ENCODE measurements at places on chromosomes 1 and 21.
A peak's percentile ranks its signal among the peaks of the same experiment; 100 is the strongest.

- H3K36me3 ChIP-seq = peaks cover 13% of the 10 kb centered on the region
- no peak for DNase-seq
- peaks cover 64% of the 10 kb centered on the region for H3K4me1 ChIP-seq
- H3K27me3 ChIP-seq = no peaks in the 10 kb centered on the region
Observed at GRCh38 chr21:25905126-25905525, 170.4 kb downstream of the GABPA start.

- H3K4me3 ChIP-seq = no peak overlapping the region
- no peak overlapping the region for H3K27ac ChIP-seq
- peaks cover 4% of the 10 kb centered on the region for H3K4me1 ChIP-seq
Observed at GRCh38 chr21:26888256-26888655, 43.0 kb upstream of the ADAMTS1 start.

DNA sequence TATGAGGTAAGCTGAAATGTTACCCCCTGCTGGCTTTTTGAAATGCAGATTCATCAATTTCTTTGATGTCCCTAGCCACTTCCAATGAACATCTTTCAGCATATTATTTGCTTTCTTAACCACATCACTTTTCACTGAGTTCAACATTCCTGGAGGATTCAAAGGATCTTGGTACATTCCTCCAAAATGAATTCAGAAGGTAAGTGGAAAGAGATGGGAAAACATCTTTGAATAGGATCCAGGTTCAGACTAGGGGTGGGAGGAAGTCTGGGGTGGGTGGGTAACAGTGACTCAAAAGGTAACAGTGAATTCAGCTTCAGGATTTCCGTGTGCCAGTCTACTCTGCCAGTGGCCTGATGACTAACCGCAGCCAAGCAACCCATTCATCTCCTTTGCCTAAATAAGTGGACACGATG lies 180.7 kb downstream of the ZC3H11B start:
- peaks cover 5% of the 10 kb centered on the region for H3K4me1 ChIP-seq
- no peaks in the 10 kb centered on the region for H3K36me3 ChIP-seq
- DNase-seq = no peak
- H3K27me3 ChIP-seq = no peaks in the 10 kb centered on the region
- no peak overlapping the region for H3K4me3 ChIP-seq

DNA sequence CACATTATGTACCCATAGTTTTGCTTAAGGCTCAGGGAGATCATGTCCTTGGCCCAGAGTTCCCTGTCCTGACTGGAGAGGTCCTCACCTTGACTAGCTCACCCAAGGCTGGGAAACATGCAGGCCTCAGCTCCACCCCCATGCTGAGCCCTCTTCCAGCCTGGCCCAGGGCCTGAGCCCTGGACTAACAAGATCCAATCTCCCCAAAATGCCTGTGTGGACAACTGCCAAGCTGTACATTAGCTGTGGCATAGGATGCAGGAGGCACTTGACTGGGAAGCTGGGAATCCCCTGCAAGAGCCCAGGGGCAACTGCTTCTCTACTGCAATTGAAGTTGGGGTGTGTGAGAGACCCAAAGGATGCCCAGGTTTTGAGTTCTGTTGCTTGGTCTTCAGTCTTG lies 2.1 kb downstream of the LINGO4 start:
- peaks cover 2% of the 10 kb centered on the region for H3K4me1 ChIP-seq
- peaks cover 63% of the 10 kb centered on the region for H3K27me3 ChIP-seq
- no peak for DNase-seq
- no peak overlapping the region for H3K27ac ChIP-seq
- H3K36me3 ChIP-seq = no peaks in the 10 kb centered on the region
- no peak overlapping the region for H3K4me3 ChIP-seq

GRCh38 chr1:190864013-190864641 lies 386.5 kb upstream of the BRINP3 start:
- no peaks in the 10 kb centered on the region for H3K4me1 ChIP-seq
- no peak for DNase-seq
- no peak overlapping the region for H3K27ac ChIP-seq
- no peaks in the 10 kb centered on the region for H3K27me3 ChIP-seq
- no peak overlapping the region for H3K4me3 ChIP-seq

GRCh38 chr1:6757719-6758435 lies 27.4 kb upstream of the CAMTA1 start:
- H3K4me1 ChIP-seq = no peaks in the 10 kb centered on the region
- no peaks in the 10 kb centered on the region for H3K36me3 ChIP-seq
- H3K27me3 ChIP-seq = peaks cover 28% of the 10 kb centered on the region

- DNase-seq = no peak
- H3K27ac ChIP-seq = no peak overlapping the region
- peaks cover 7% of the 10 kb centered on the region for H3K4me1 ChIP-seq
Observed at GRCh38 chr1:194318790-194319280, 1132.4 kb upstream of the B3GALT2 start.

- H3K27ac ChIP-seq = peak overlapping the region; percentile 39
- peak overlapping the region; percentile 98 for H3K4me3 ChIP-seq
- H3K36me3 ChIP-seq = peaks cover 39% of the 10 kb centered on the region
- DNase-seq = no peak
Observed at GRCh38 chr1:150575072-150575489, 4.3 kb downstream of the MCL1 start.

DNA sequence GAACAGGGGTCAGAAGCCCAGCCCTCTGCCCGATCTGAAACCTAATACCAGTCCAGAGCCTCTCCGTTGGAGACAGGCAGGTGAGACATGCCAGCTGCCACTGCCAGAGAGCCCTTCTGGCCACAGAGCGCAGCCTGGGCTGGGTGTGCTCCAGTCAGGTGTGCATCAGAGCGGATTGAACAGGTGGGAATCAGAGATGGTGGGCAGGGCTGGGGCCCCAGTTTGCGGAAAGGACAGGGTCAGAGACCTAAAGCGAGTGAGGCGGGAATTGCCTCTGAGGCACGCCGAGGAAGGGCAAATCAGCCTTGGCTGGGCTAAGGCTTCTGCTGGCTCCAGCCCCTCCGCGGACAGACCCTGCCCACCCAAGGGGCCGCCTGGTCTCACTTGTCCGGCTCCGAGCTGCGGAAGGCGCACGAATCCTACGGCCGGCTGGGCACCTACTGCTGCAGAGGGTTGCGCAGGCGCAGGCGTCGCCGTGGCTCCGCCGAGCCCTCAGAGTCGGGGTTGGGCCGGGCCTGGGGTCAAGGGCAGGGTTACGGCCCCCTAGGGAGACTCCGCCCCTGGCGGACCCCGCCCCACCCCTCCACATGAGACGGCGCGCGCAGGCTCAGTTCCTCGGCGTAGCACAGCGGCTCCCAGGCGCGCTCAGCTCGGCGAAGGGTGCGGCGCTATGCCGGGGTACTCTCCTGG lies 10.3 kb downstream of the CPLANE2 start:
- peak overlapping the region; percentile 61 for H3K4me3 ChIP-seq
- no peak for DNase-seq
- H3K4me1 ChIP-seq = peaks cover 16% of the 10 kb centered on the region
- peaks cover 44% of the 10 kb centered on the region for H3K27me3 ChIP-seq
- H3K27ac ChIP-seq = no peak overlapping the region

- peaks cover 2% of the 10 kb centered on the region for H3K36me3 ChIP-seq
- no peak for DNase-seq
- H3K27me3 ChIP-seq = no peaks in the 10 kb centered on the region
- H3K4me1 ChIP-seq = no peaks in the 10 kb centered on the region
- no peak overlapping the region for H3K27ac ChIP-seq
Observed at GRCh38 chr1:5711079-5711478, 281.1 kb downstream of the NPHP4 start.

- DNase-seq = no peak
- no peak overlapping the region for H3K27ac ChIP-seq
- no peak overlapping the region for H3K4me3 ChIP-seq
Observed at GRCh38 chr1:190196020-190196419, 281.6 kb downstream of the BRINP3 start.

DNA sequence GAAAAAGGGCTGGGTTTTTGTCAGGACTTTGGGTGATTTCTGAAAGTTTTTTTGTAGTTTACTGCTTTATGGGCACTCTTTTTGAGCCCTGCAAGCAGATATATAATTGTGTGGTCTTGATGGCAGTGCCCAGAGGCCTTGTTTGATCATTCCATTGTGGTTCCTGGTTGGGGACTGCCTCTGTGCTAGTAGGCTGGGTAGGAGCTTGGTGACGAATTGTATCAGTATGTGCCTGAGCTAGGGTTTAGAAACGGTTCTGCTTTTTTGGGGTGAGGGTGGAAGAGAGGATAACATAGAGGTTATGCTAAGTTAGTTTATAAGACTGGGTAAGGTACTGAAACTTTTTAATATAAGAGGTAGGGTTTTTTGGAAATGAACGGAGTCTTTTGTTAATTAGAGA lies 139.7 kb upstream of the ETV3 start:
- no peaks in the 10 kb centered on the region for H3K27me3 ChIP-seq
- no peak overlapping the region for H3K4me3 ChIP-seq
- H3K27ac ChIP-seq = no peak overlapping the region
- DNase-seq = no peak
